Neural progenitor cell (in vitro differentiated cells): ENCODE measurements at places on chromosomes 5 and 9. TPM values are rescaled to one million over a fixed set of nuclear protein-coding genes. Genes with fewer than 3 reads are reported as not detected.

Gene SPATA31E1
- total RNA-seq = not detected in 2 replicates

Gene MOB3B
- 14.0 and 15.3 TPM in 2 replicates for total RNA-seq

Gene HSPB3
- total RNA-seq = not detected in 2 replicates

Gene NXNL2
- 0.32 and 0.74 TPM in 2 replicates for total RNA-seq

Gene ADGRV1
- 127 and 151 TPM in 2 replicates for total RNA-seq

Gene PCDHGB5
- total RNA-seq = 2.0 and 3.7 TPM in 2 replicates

Gene SPINK7
- not detected in 2 replicates for total RNA-seq

Gene SPAG8
- 1.3 and 1.6 TPM in 2 replicates for total RNA-seq

Gene TEX48
- total RNA-seq = not detected in 2 replicates

Gene TAF11L12
- not detected in 2 replicates for total RNA-seq

Gene INSL4
- total RNA-seq = not detected in 2 replicates

Gene EMB
- 28.0 and 40.6 TPM in 2 replicates for total RNA-seq

Gene ARID3C
- total RNA-seq = 4.7 and 5.3 TPM in 2 replicates

Gene OSMR
- 0.22 and 0.58 TPM in 2 replicates for total RNA-seq

Gene EQTN
- 2.0 and 3.4 TPM in 2 replicates for total RNA-seq

Gene LCN6
- not detected in 2 replicates for total RNA-seq

Gene KIF20A
- 128 and 158 TPM in 2 replicates for total RNA-seq

Gene FABP6
- 0.50 and 4.8 TPM in 2 replicates for total RNA-seq

Gene RAB3C
- total RNA-seq = 3.8 and 14.2 TPM in 2 replicates

Gene HSPA4
- 144 and 232 TPM in 2 replicates for total RNA-seq

Gene PKD2L2
- not detected in 2 replicates for total RNA-seq

Gene AQP3
- 0.45 and 0.90 TPM in 2 replicates for total RNA-seq

Gene KIAA1958
- total RNA-seq = 29.8 and 31.4 TPM in 2 replicates

Gene MTREX
- 128 and 198 TPM in 2 replicates for total RNA-seq

Gene FBLL1
- 0.19 and 0.34 TPM in 2 replicates for total RNA-seq

Gene DBH
- total RNA-seq = not detected in 2 replicates

Gene SH3RF2
- 0.36 and 2.4 TPM in 2 replicates for total RNA-seq

Gene CORO2A
- 2.4 and 3.6 TPM in 2 replicates for total RNA-seq

Gene CATSPER3
- 0.19 TPM in 1 of 2 replicates, not detected in the other for total RNA-seq

Gene PCDHA1
- total RNA-seq = 0.19 and 0.24 TPM in 2 replicates

Gene PGM5
- 0.81 and 2.0 TPM in 2 replicates for total RNA-seq

Gene CNTLN
- total RNA-seq = 6.8 and 10.1 TPM in 2 replicates

Gene ADAMTS12
- 15.6 and 16.7 TPM in 2 replicates for total RNA-seq

Gene HTR1A
- total RNA-seq = 0.22 TPM in 1 of 2 replicates, not detected in the other

Gene CEP72
- total RNA-seq = 17.2 and 21.5 TPM in 2 replicates

Gene PCDHB1
- 0.03 and 0.07 TPM in 2 replicates for total RNA-seq

Gene DMRT3
- 0.41 and 0.90 TPM in 2 replicates for total RNA-seq
